ENCODE measurements at places on chromosomes 1 and 21.

- peak; percentile 100 for DNase-seq
Measured at GRCh38 chr1:93701629-93702028, 20.0 kb upstream of the BCAR3 start.

DNA sequence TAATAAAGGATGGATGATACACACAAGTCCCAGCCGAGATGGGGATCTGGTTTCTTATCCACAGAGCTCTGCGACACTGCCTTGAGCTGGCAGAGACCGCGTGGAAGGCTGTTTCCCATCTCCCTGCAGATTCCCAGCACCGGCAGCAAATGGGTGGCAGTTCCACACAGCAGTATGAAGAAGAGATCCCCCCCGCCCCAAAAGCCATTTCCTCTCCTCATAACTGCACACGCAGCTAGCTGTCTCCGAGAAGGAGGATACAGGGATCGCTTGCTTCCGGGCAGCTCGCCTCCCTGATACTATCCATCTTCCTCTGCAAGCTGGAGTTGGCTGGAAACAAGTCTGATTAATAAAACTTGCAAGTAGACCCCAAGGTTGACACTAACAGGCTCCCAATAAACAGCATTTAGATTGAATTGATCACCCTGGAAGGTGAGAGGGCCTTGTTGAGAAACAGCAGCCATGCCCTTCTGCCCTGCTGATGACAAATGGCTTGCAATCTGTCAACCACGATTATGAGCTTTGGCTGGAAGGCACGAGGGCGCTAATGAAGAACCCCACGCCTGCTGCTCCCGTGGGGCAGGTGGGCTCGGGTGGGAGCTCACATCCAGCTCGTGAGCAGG lies 642.3 kb downstream of the AJAP1 start:
- DNase-seq, result no peak

GRCh38 chr1:226373376-226373775 lies 34.5 kb downstream of the PARP1 start:
- DNase-seq, result no peak

DNA sequence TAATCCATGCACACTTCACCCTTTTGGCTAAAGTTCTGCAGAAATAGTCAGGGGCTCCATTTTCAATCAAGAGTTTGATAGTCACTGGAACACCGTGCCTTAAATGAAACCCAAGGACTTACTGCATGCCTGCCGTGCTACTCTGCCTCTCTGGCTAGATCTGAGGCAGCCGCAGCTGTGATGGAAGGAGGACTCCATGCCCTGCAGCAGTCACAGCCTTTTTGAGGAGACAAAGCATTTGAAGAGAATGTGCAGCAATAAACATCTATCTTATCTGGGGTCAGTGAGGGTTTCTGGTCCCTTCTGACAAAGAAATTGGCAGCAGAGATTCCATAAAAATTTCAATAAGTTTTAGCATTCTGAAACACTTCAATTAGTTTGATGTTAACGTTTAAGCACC lies 78.0 kb downstream of the BCAR3 start:
- DNase-seq, result no peak

- DNase-seq, result no peak
Measured at GRCh38 chr1:78619803-78620579, at the start of gene IFI44L. IFI44L (plus strand) TSS chr1:78620448; CDS start chr1:78627916, 7,468 bp downstream.

GRCh38 chr21:44283948-44284347 lies 1.7 kb upstream of the AIRE start:
- DNase-seq, result no peak

DNA sequence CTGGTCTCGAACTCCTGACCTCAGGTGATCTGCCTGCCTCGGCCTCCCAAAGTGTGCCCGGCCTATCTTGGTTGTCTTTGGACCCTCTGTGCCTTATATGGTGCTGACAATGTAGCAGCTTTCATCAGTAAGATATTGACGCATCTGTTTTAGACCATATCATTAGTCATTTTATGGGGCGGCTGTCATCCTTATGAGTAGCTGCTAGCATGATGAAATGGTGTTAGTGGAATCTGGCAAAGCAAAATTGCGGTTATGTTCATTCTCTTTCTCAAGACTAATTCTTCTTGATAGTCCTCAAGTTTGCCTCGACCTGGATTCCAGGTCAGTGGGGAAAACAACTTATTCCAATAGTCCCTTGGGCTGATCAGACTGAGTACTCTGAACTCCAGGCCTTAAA lies 199.9 kb downstream of the PRDM2 start:
- no peak for DNase-seq

DNA sequence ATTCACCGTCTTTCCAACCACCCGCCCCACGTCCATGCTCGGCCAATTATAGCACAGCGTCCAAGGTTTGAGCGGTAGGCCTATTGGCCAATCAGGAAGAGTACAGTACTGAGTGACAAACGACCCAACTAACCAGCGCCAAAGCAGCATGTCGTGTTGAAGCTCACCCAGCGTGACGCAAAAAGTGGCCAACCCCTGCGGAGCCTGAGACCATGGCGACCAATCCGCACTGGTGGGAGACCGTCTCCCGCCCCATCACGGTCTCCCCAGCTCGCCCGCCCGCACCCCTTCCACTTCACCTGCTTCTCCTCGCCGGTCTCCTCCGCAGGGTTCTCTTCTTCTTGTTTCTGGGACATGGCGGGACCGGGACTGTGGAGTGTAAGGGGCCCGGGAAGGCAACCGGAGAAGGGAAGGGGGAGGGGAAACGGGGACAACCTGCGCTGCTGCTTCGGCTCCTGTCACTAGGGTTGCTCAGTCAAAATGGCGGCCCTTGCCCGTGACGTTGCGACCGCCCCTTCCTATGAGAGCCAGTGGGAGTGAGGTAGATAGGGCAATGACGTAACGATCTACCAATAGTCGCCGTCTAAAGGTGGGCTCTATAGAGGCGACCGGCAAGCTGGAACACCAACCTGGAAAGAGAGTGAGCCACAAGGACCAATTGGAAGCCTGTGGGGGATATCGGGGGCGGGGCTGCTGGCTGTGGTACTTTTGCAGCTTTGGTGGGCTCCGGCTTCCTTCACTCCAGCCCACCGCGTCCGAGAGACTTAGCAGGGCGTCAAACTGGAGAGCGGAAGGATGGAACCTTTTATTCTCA lies at the start of gene ENSA:
Gene ENSA (minus strand): TSS at position 498 of the 814 bp plus-strand sequence. CDS start 142 bp downstream, at position 356.
- peak; percentile 99 for DNase-seq

- DNase-seq, result no peak
Measured at GRCh38 chr1:83511146-83511726, 487.7 kb downstream of the TTLL7 start.

DNA sequence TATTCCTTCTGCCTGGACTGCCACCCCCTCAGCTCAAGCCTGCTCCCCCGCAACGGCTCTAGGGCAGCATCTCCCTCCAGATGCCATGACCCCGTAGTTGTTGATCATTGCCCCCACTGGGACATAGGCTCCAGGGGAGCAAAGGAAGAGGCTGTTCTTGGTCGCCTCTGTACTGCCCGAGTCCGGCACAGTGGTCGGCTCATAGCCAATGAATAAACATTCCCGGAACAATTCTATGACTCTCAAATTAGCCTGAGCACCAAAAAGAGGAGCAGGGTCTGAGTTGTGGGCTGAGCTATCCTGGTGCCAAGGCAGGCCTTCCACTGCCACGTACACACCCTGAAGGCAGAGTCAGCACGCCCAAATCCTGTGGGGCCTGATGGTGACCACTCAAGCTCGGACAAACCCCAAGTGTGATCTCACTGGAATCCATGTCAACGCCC lies 33.1 kb downstream of the CAPZB start:
- DNase-seq, result no peak

DNA sequence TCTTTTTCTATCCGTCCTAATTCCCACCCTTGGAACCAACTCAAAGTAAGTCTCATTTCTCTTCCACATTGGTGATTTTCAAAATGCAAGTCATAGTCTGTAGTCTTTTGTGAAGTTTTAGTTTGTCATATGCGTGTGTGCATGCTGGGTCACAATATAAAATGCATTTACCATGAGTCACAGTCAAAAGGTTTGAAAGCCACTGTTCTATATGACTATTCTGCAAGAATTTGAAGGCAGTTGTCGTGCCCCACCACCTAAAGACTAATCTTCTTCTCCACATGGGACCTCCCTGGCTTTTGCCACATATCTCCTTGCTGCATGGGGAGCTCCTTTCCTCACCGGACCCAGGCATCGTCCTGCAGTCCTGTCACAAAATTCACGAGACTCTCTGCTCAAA lies 1.6 kb downstream of the STPG1 start:
- no peak for DNase-seq

DNA sequence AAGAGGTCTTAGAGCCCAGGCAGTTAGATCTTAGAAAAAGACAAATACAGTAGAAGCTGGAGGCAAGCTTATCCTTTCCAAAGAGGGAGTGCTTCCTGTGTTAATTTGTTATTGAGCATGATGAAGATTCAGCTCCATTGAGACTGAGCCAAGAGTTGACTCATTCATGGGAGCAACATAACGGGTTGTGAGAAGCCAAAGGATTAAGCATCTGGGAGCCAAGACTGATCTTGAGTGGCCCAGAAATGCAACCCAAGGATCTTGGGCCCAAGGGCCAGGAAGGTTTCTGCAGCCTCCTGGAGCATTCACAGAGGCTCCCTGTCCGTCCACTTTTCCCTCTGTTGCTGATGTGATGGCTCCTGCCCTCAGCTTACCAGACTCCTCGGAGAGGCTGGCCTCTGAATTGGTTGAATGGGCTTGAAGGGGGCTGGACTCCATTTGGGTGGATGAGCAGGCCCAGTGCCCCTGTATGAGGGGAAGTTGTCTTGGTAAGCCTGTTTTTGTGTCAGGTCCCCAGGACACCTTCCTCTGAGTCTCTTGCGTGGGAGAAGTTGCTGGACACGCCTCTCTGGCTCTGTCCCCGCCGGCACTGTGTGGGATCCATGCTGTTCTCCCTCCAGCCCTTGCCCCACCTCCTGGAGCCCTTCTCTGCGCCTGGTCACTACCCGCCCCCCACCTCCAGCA lies 42.4 kb downstream of the PDE9A start:
- no peak for DNase-seq

GRCh38 chr1:64482720-64483119 lies 12.8 kb downstream of the CACHD1 start:
- DNase-seq, result peak; percentile 65

DNA sequence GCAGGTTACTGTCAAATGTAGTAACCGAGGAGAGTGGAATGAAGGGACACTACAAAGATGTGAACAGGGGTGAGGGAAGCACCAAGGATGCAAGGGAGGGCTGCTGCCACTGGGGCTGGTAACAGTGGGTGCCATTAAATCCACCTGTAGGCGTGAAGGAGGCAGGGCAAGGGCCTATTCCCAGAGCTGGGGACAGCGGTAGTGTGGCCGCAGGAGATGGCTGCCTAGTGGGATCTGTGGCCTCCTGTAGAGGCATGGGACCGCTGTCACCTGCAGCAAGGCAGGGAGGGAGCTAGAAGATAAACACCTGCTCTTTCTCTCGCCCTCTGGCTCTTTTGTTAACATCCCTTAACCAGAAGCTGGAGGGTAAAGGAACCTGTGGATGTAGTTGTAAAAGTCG lies 80.5 kb upstream of the CNIH3 start:
- no peak for DNase-seq

DNA sequence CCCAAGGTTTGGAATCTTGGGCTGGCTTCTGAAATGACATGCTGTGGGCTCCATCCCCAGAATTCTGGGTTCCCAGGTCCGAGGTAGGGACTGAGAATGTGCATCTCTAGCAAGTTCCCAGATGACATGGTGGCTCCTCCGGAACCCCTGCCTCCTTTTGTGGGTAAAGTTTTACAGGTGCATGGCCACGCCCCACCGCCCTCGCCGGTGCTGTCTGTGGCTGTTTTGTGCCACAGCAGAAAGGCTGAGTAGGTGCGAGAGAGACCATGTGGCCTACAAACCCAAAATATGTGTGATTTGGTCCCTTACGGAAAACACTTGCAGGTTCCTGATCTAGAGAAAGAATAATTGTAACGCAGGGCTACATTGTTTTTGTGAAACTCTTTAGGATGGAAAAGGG lies 30.9 kb downstream of the SKI start:
- DNase-seq, result no peak

- no peak for DNase-seq
Measured at GRCh38 chr1:110338309-110338885, 780 bp upstream of the RBM15 start.

DNA sequence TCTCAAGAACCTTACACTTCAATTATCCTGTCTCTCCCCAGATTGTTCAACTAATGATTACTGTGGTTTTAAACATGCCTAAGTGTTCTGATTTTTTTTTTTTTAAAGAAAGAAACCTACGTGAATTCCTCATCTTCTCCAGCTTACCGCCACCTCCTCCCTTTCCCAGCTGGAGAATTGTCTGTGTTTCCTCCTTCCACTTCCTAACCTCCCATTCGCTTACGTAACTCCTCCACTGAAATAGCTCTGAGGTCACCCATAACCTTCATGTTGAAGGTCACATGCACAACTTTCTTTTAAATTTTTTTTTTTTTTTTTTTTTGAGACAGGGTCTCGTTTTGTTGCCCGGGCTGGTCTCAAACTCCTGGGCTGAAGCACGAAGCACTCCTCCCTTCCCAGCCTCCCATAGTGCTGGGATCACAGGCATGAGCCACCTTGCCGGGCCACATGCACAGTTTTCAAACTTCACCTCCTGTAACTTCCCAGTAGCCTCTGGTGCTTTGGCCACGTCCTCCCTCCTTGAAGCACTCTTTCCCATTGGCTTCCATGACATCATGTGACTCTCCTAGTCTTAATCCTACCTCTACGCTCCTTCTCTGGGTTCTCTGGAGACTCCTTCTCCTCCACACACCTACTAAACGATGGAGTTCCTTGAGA lies 9.8 kb upstream of the CAPZB start:
- DNase-seq, result no peak

- no peak for DNase-seq
Measured at GRCh38 chr1:109884242-109884891, 26.3 kb upstream of the CSF1 start.

DNA sequence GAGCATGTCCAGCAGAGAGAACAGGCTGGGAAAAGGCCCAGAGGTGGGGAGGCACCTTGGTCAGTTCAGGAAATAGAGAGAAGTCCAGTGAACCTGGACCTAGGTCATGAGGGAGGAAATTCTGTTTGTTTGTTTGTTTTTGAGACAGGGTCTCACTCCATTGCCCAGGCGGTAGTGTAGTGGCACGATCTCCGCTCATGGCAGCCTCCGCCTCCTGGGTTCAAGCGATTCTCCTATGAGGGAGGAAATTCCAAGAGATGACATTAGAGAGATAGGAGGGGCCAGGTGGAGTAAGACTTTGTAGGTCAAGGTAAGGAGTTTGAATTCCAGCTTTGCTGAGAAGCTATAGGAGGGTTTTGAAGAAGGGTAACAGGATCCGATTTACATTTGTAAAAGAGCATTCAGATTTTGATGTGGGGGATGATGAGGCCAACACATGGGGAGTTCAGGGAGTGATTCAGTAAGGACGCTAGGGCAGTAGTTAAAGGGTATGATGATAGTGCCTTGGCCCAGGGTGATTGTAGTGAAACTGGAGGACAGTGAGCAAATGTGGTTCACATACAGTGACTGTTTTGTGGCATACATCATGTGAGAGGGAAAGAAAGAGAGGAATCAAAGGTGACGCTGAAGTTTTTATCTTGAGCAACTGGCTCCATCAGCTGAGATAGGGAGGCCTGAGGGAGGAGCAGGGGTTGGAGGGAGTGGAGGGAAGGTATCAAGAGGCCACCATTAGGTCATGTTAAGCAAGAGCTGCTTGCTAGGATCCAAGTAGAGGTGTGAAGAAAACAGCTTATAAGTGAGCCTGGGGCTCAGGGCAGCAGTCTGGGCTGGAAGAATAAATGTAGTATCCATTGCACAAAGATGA lies 8.3 kb upstream of the TRABD2B start:
- no peak for DNase-seq

GRCh38 chr1:199472018-199472417 lies 555.5 kb upstream of the NR5A2 start:
- DNase-seq, result no peak

GRCh38 chr1:81547912-81548303 lies 252.8 kb upstream of the ADGRL2 start:
- DNase-seq, result no peak

- peak; percentile 19 for DNase-seq
Measured at GRCh38 chr1:52697795-52698674, at the start of gene COA7. COA7 (minus strand) TSS chr1:52698347; CDS start chr1:52698326, 21 bp downstream.

All from kidney epithelial cell (primary cell).